ENCODE measurements at places on chromosomes 5 and 9.
A peak's percentile ranks its signal among the peaks of the same experiment; 100 is the strongest.

- no peak for DNase-seq
These were observed 9.7 kb upstream of the URM1 start for GRCh38 chr9:128361296-128361985.

DNA sequence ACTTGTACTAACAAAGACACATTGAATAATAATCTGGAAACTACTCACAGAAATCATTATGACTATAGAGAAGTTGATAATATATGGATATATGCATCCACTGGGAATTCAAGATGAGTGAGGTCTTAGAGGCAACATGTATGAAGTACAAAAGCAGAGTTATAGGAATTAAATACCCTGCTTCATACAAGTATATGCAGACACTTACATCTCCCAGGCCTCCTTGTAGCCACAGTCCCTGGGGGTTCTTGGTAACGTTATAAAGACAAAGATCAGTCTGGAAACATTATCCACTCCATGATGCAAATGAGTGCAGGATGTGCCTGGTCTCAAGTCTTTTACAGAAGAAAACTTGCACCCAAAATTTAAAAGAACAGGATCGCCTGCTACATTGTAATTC lies 92.4 kb upstream of the ANXA1 start:
- DNase-seq: no peak

DNA sequence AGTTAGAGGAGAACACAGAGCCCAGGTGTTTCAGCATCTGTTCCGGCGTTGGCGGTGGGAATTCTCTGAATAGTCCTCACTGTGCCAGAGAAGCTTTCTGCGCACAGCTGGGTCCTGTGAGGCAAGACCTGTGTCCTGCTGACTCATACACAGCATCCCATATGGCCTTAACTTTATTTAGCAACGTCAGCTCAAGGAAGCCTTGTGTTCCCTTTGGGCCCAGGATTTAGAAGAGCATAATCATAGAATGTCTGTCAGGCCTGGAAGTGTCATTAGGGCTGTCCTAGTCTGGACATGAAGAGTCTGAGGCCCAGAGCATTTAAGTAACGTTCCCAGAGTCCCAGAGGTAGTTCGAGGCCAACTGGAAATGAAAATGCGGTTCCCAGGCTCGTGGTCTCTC lies 188.6 kb upstream of the DMRT1 start:
- DNase-seq: peak; percentile 66

DNA sequence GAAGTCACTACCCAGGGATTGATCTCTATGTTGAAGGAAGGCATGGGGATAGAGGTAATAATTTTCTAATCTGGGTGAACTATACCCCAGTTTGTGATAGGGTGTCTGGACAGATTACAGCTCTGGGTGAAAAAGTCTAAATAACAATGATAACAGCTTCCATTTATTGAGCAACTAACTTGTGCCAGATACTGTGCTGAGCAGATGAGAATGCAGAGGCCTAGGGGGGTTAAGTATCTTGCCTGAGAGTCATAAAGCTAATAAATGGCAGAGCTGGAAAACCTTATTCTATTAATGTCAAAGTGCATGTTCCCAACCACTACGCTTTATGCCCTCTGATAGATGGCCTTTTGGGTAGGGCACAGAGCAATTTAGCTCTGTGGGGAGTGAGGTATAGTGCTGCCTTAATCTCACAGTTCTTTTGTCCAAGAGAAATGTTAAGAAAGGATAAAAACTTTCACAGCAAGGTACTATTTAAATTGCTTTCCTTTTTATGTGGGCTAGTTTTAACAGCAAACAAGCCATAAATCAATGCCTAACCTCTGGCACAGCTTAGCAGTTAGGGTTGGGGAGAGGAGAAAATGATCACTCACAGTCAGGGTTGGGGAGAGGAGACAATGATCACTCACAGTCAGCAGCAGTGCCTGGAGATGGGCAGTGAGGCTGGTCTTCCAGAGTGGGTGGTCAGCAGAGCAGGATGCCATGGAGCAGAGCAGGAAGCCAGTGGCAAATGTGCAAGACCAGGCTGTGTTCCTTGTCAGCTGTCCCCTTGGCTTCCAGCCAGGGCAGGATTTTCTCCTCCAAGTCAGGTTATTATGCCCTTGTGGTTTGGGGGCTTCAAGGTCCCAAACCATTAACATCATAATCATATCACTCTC lies 187.0 kb downstream of the CARTPT start:
- DNase-seq: no peak

DNA sequence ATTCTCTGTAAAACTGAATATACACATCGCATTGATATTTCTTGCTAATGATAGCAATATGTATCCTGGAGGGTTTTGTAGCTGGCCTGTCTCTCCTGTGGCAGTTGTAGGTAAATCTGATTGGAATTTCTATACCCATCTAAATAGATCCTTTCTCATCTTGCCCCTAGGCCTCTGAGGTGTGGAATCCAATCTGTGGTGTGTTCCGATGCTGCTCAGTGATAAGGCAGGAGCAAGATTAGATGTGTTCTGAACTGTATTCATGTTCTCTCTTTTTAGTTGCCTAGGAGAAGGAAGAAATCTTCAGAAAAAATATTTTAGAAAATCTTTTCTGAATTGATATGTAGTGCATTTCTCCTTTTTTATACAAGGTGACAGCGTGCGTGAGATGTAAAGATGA lies 507.5 kb downstream of the NR2F1-AS1 start:
- DNase-seq: no peak

DNA sequence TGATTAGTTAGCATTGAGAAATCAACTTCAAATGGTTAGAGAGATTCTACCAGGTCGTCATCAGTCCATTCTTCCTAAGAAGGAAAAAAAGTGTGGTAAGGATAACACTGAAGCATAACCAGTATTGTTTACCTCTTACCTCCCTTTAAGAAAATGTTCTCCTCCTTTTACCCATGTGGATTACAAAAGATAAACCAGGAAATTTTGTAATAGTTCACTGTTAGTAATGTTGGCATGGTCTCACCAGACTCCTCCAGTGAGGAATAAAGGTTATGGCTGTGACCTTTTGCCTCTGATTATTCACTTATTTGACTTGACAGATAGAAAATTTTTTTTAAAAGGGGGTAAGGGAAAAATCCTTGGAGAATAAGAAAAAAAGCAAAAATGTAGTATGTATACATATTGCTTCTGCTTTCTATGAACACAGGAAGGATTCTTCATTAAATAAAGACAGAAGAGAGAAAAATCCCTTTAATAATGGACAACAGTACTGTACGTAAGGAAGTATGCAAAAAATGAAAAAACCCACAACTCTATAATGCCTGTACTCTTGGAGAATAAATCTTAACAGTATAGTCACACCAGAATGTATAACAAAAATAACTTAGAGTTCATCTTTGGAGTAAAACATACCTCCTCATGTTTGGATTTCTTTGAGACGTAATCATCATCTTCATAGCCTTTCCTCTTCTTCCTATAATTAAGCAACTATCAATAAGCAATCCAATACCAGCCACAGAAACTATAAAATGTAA lies 18.1 kb downstream of the CCNH start:
- DNase-seq: no peak

DNA sequence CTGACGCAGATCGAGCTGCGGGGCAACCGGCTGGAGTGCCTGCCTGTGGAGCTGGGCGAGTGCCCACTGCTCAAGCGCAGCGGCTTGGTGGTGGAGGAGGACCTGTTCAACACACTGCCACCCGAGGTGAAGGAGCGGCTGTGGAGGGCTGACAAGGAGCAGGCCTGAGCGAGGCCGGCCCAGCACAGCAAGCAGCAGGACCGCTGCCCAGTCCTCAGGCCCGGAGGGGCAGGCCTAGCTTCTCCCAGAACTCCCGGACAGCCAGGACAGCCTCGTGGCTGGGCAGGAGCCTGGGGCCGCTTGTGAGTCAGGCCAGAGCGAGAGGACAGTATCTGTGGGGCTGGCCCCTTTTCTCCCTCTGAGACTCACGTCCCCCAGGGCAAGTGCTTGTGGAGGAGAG lies 4.6 kb upstream of the PHYHD1 start:
- no peak for DNase-seq

DNA sequence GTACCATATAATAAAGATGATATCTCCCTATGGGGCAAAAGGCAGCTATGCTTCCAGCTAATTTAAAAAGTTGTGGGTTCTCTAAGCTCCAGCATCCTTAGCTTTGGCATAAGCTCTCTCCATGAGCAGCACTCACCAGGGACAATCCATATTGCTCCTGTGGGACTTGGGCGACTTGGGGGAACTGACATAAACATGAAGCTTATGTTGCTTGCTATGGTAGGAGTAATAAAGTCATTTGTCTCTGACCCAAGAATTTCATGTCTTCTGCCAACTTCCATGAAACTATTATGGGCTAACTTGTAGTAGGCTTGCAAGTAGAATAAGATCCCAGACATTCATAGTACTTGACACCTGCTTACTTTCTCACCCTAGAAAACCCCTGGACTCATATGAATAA lies 36.2 kb upstream of the TLE4 start:
- no peak for DNase-seq

GRCh38 chr5:54909911-54910870 lies 75.2 kb downstream of the ESM1 start:
- DNase-seq: no peak

DNA sequence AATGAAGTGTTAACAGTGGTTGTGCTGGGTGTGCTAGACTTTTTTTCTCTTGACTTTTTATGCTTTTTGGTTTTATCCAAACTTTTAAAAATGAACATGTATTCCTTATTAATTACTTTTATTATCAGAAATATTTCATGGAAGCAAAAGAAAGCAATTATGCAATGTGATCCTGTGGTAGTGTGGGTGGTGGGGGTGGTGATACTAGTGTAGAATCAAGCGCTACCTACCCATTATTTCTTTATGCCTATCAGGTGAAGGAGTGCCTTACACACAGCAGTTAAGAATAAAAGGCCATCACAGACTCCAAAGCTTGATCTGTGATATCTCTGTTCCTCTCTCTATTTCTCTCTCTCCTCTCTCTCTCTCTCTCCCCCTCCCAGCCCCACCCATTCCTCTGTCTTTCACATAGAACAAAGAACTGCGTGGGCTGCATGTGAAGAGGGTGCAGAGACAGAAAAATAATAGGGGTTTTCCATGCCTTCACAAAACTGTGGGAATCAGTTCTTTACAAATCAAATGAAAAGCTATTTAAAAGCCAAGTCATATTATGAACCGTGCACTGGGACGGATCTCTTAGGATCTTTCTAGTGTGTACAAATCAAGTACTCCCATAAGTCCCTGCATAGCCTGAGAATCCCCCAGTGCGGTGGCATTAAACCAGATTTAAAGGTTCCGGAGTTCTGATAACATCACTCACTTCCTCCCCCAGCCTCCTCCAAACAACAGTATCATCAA lies 351.2 kb downstream of the RAB3C start:
- DNase-seq: no peak

GRCh38 chr9:31590091-31590490 lies 794.4 kb upstream of the ACO1 start:
- DNase-seq: no peak

- DNase-seq: no peak
These were observed 75.3 kb upstream of the BARHL1 start for GRCh38 chr9:132506977-132507669.

- DNase-seq: peak; percentile 72
These were observed 44.7 kb upstream of the NDFIP1 start for GRCh38 chr5:142063878-142064331.

Data from muscle of arm (tissue), 14 donors.